Activated naive CD4-positive, alpha-beta T cell treated with anti-CD3 and anti-CD28 coated beads, Interleukin-2, amount 10 ng/mL, durations not matched to agents 5 hours and 36 hours (primary cell): ENCODE measurements at places on chromosomes 1 and 21. TPM values are rescaled to one million over a fixed set of nuclear protein-coding genes. Genes with fewer than 3 reads are reported as not detected.

Gene CD34
- 0.08 TPM for total RNA-seq

Gene TRAF3IP3
- 463 TPM for total RNA-seq

Gene ACTRT2
- not detected for total RNA-seq

Gene LAPTM5
- 591 TPM for total RNA-seq

Gene FAM20B
- 28.6 TPM for total RNA-seq

Gene RCAN1
- total RNA-seq: 7.6 TPM

Gene PTPRC
- total RNA-seq: 837 TPM

Gene AJAP1
- not detected for total RNA-seq

Gene RUNX3
- total RNA-seq: 113 TPM

Gene NOTCH2
- total RNA-seq: 76.0 TPM

Gene DISC1
- 21.1 TPM for total RNA-seq

Gene SPRR5
- total RNA-seq: not detected

Gene OR2L3
- total RNA-seq: not detected

Gene SPTA1
- not detected for total RNA-seq

Gene SLAMF1
- 54.0 TPM for total RNA-seq

Gene SLC1A7
- total RNA-seq: not detected

Gene SLC25A34
- 2.1 TPM for total RNA-seq

Gene RAB42
- total RNA-seq: not detected

Gene PLA2G2F
- total RNA-seq: not detected
